Aorta (tissue), 5 donors: ENCODE measurements at places on chromosomes 11 and 22. TPM values are rescaled to one million over a fixed set of nuclear protein-coding genes. Genes with fewer than 3 reads are reported as not detected.
A peak's percentile ranks its signal among the peaks of the same experiment; 100 is the strongest.

The PATE4 gene
- total RNA-seq: not detected

The MAJIN gene
- total RNA-seq: not detected

The OR8B3 gene
- total RNA-seq: not detected

- no peaks in the 10 kb centered on the region for H3K36me3 ChIP-seq
- H3K4me1 ChIP-seq: no peaks in the 10 kb centered on the region
- no peak overlapping the region for H3K4me3 ChIP-seq
- H3K27ac ChIP-seq: no peak overlapping the region
- DNase-seq: no peak
Observed at GRCh38 chr22:28856095-28856455, 27.3 kb upstream of the ZNRF3 start.

- no peak overlapping the region for H3K4me3 ChIP-seq
- peaks cover 2% of the 10 kb centered on the region for H3K27me3 ChIP-seq
- DNase-seq: peak; percentile 77
Observed at GRCh38 chr11:2932850-2933251, 3.6 kb upstream of the PHLDA2 start.

DNA sequence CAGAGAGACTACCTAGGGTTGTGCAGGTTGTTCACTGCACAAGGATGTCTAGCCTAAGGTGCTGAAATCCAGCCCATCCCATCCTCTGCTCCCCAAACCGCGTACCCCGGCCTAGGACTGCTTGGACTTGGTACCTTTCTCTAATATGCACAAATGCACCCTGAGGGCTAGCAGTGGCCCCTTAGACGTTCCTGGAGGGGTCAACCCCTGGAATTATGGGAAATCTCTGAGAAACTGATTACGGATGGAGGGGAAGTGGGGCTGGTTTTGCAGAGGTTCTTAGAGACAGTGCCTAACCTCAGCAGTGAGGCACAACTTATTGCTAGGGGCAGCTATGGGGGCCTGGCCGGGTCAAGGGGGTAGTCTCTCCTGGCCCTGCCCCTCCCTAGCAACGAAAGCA is 2.5 kb downstream of the C11orf68 start:
- peaks cover 1% of the 10 kb centered on the region for H3K4me1 ChIP-seq
- no peak overlapping the region for H3K4me3 ChIP-seq
- no peaks in the 10 kb centered on the region for H3K27me3 ChIP-seq
- H3K36me3 ChIP-seq: no peaks in the 10 kb centered on the region
- DNase-seq: no peak

- DNase-seq: peak; percentile 68
- no peak overlapping the region for H3K4me3 ChIP-seq
- no peaks in the 10 kb centered on the region for H3K4me1 ChIP-seq
- H3K27ac ChIP-seq: no peak overlapping the region
Observed at GRCh38 chr22:38135133-38135706, 24.7 kb upstream of the BAIAP2L2 start.

- H3K4me1 ChIP-seq: no peaks in the 10 kb centered on the region
- no peak overlapping the region for H3K27ac ChIP-seq
- DNase-seq: no peak
- no peaks in the 10 kb centered on the region for H3K27me3 ChIP-seq
Observed at GRCh38 chr22:31628362-31628761, 33.7 kb downstream of the PISD start.

The CCDC116 gene
- total RNA-seq: 1.0 TPM

The EP300 gene
- total RNA-seq: 89.5 TPM

- peak; percentile 34 for DNase-seq
- peaks cover 5% of the 10 kb centered on the region for H3K4me1 ChIP-seq
- H3K27ac ChIP-seq: no peak overlapping the region
- no peaks in the 10 kb centered on the region for H3K36me3 ChIP-seq
- no peaks in the 10 kb centered on the region for H3K27me3 ChIP-seq
Observed at GRCh38 chr11:12100429-12100828, 10.0 kb upstream of the MICAL2 start.

DNA sequence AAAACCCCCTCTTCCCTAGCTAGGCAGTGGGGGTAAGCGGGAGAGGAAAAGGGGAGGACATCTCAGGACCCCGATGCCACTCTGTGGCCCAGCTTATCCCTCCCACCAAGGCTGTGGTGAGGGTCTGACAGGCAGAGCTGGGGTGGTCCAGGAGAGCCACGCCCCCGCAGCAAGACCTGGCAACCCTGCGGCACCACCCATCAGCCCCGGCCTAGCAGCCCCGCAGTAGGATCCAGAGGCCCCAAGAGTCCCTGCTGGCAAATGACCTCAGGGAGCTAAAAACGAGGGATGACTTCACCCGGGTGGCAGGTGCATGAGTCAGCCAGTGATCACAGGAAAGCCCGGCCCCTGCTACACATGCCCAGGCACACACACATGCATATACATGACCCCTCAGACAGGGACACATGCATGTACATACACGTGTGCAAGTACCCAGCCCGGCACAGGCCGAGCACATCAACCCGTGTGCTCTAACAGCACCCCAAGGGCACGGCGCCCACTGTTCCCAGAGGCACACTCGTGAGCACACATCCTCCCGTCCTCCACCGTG is 32.3 kb downstream of the ARVCF start:
- no peaks in the 10 kb centered on the region for H3K36me3 ChIP-seq
- no peak overlapping the region for H3K4me3 ChIP-seq
- peak overlapping the region; percentile 72 for H3K27ac ChIP-seq
- no peaks in the 10 kb centered on the region for H3K4me1 ChIP-seq
- no peaks in the 10 kb centered on the region for H3K27me3 ChIP-seq

- no peaks in the 10 kb centered on the region for H3K4me1 ChIP-seq
- peak; percentile 89 for DNase-seq
- no peaks in the 10 kb centered on the region for H3K27me3 ChIP-seq
- no peaks in the 10 kb centered on the region for H3K36me3 ChIP-seq
Observed at GRCh38 chr22:36386900-36387708, 663 bp downstream of the MYH9 start.

- no peaks in the 10 kb centered on the region for H3K36me3 ChIP-seq
- no peak overlapping the region for H3K4me3 ChIP-seq
- no peak overlapping the region for H3K27ac ChIP-seq
Observed at GRCh38 chr11:22991196-22991595, 130.9 kb upstream of the CCDC179 start.

- no peak for DNase-seq
- H3K36me3 ChIP-seq: no peaks in the 10 kb centered on the region
- H3K4me3 ChIP-seq: no peak overlapping the region
- H3K27ac ChIP-seq: no peak overlapping the region
- H3K4me1 ChIP-seq: no peaks in the 10 kb centered on the region
Observed at GRCh38 chr22:26568207-26568706, 21.7 kb downstream of the TPST2 start.

- no peaks in the 10 kb centered on the region for H3K27me3 ChIP-seq
- H3K4me1 ChIP-seq: no peaks in the 10 kb centered on the region
- H3K4me3 ChIP-seq: peak overlapping the region; percentile 68
- H3K27ac ChIP-seq: peak overlapping the region; percentile 89
Observed at GRCh38 chr11:118998822-118999221, 884 bp downstream of the CENATAC start.

DNA sequence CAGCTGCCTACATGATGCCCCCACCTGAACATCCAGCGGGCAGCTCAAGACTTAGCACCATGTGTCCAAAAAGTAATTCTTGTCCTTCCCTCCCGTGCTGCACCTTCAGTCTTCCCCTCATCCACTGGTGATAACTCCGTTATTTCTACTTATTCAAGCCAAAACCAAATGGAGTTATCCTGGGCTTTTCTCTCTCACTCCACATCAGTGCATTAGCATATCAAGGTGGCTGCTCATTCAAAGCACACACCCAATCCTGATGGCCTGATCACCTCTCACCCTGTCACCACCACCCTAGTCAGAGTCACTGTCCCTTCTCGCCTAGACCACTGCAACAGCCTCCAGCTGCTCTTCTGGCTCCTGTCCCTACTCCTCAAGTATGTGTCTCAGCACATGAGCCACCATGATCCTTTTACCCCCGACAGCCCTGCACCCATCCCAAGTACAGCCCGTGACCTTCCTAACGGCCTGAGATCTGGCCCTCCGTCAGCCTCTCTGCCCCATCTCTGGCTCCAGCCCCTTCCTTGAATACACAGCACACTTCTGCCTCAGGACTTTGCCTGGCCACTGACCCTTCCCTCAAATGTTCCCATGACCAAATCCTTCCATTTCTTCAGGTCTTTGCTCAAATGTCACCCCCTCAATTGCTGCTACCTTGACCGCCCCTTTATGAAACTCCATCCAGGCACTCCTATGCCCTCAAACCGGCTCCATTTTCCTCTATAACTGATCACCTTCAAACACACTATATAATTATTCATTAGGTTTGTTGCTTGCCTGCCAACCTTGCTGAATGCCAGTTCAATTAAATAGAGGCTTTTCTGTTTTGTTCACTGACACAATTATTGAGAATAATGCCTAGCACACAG is 19.7 kb upstream of the SLC25A1 start:
- no peaks in the 10 kb centered on the region for H3K27me3 ChIP-seq
- no peaks in the 10 kb centered on the region for H3K4me1 ChIP-seq
- H3K36me3 ChIP-seq: no peaks in the 10 kb centered on the region
- no peak overlapping the region for H3K27ac ChIP-seq

DNA sequence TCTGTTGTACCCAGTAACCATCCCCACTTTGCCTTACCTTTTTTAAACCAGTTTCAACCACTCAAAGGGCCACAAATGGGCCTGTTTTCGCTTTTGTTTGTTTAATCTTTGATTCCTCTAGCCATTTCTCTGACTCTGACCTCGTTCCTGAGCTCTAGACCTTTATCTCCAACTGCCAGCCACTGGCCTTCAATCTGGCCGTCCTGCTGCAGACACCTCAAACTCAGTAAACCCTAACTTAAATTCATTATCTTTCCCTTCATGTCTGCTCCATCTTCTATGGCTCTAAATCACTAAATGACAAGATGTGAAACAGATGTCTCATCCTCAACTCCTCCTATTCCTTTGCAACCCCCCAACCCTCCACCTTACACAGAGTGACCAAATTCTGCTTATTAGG is 1.3 kb upstream of the GDPD4 start:
- H3K27me3 ChIP-seq: no peaks in the 10 kb centered on the region
- H3K27ac ChIP-seq: no peak overlapping the region
- no peak overlapping the region for H3K4me3 ChIP-seq
- H3K36me3 ChIP-seq: no peaks in the 10 kb centered on the region
- DNase-seq: no peak

- H3K4me3 ChIP-seq: no peak overlapping the region
- H3K27me3 ChIP-seq: no peaks in the 10 kb centered on the region
- no peak overlapping the region for H3K27ac ChIP-seq
- no peak for DNase-seq
- no peaks in the 10 kb centered on the region for H3K36me3 ChIP-seq
Observed at GRCh38 chr11:123684601-123685000, 30.2 kb upstream of the SCN3B start.

GRCh38 chr11:62068730-62069129 is 55.1 kb upstream of the INCENP start:
- DNase-seq: no peak
- H3K27ac ChIP-seq: no peak overlapping the region

DNA sequence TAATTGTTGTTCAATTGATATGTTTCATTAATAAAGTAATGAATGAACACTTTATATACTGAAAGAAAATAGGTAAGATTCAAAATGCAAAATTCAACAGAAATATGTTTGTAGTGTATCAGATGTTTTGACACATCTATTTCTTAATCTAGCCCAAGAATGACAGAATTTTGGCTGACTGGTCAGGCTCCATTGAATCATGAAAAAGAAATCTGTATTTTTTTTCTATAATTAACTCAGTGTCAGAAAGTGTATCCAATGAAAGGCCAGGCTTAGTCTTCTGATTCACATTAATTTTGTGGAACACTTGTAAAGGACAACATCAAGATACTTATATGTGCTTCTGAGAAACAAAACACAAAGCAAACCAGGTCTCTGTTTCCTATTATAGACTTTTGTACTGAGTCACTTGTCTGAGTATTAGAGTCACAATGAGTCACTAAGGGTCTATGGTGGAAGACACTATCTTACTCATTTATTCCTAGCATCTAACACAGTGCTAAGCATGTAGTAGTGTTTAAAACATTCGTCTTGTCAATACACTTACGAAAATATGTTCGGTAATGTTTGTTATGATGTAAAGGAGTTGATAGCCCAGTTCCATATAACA is 297.7 kb upstream of the CCDC90B start:
- H3K27me3 ChIP-seq: no peaks in the 10 kb centered on the region
- H3K36me3 ChIP-seq: no peaks in the 10 kb centered on the region
- no peak overlapping the region for H3K27ac ChIP-seq
- no peaks in the 10 kb centered on the region for H3K4me1 ChIP-seq
- DNase-seq: no peak

DNA sequence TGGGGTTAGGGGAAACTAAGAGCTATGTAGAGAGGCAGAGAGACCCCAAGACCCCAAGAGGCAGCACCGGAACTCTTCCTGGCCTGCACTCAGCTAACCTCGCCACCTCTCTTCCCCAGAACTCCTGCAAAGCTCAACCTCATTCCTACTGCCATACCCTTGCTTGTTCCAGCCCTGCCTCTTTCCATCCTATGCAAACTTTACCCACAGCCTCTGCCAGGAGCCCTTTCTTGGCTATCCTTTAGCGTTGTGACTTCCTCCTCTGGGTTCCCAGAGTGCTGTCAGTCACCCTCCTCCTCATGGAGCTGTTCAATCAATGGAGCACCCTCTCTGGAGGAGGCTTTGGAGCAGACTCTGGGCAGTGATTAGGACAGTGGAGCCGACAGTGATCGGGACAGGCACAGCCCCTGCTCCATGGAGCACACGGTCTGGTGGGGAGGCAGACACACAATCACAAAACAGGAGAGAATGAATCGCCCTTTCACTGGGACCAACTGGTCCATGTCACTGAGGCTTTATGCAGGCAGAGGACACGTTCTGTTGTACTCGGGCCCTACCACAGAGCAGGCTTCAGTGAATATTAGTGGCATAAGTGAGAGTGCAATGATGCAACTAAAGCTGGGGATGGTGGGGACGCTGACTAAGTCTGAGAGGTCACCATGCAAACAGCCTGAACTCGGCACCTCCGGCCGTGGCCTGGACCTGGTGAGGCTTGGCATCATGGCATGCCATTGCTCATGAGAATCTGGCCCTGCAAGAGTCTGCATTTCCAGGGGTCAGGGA is 24.6 kb upstream of the P2RY2 start:
- DNase-seq: peak; percentile 64
- H3K36me3 ChIP-seq: no peaks in the 10 kb centered on the region
- no peaks in the 10 kb centered on the region for H3K27me3 ChIP-seq
- no peak overlapping the region for H3K27ac ChIP-seq
- H3K4me1 ChIP-seq: no peaks in the 10 kb centered on the region
